ENCODE measurements at places on chromosomes 4 and X.

DNA sequence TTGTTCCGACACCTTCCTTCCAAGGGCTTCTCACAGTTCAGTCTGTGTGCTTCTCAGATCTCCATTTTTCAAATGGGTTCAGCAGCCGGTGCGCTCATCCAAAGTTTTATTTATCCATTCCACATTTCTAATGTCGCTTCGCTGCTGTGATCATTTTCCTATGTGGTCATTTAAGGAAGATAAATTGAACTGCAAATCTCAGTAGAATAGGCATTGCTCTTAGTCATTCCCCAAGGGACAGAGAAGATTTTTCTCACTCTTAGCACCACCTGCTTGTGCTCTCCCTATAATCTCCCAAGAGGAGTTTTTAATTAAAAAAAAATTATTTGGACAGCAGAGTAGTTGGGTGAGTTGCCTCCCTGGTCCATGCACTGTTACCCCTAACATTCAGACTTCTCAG, 278.9 kb upstream of the GATB start:
- no peak for DNase-seq

GRCh38 chr4:137621056-137621455, 88.8 kb upstream of the PCDH18 start:
- no peak for DNase-seq

DNA sequence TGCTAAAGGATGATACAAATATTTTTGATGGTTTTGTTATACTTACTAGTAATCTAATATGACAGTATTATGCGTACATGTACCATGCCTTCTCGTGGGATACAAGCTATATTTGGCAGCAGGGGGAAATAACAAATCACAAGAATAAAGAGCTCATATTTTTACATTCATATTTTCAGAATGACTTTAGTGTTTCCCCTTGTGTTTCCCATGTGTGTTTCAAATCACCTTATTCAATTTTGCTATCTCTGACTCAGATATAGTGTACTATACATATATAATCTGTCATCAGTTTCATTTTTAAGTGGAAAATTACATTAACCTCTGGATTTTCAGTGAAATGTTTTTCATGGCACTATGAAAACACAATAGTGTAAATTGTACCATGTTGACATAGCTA, 146.8 kb downstream of the RPA4 start:
- no peak for DNase-seq

GRCh38 chrX:49762175-49762720, 66.5 kb upstream of the PAGE1 start:
- no peak for DNase-seq

DNA sequence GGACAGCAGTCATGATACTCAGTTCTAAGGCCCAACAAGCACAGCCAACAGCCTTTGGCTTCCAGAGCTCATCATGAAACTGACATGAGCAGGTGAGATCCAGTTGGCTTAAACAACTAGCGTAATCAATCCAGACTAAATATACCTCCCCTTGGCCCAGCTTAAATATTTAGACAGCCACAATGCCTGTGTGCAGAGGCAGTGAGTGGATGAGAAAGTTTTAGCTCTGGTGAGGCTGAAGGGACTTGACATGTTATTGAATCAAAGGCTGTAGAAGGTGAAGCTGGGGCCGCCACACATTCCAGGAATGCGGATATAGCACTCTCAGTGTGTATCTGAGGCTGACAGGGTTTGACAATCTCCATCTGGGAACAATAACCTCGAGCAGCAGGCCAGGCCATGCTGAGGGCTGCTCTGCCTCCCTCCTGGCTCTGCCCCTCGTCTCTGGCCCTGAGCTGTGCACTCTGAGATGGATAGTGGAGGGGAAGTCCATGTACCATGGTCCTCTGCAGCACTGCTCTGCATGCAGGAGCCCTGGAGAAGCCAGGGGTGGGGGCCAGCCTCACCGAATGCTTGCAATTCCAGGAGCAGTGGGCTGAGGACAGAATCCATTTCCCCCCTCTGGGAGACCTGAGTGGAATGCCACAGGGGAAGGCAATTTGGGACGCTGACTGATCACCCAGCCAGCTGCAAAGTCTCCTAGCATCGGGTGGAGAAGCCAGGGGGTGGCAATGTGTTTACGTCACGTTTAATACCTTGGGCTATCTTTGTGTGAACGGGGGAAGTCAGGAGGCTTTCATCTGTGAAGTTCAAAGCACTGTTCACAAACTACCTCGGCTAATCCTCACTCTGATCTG, 37.3 kb upstream of the RASL11B start:
- DNase-seq = no peak

- DNase-seq = no peak
Measured at GRCh38 chr4:168662297-168662984, 165.6 kb downstream of the PALLD start.

- no peak for DNase-seq
Measured at GRCh38 chrX:112769034-112769433, 71.6 kb downstream of the AMOT start.

GRCh38 chr4:142574306-142574705, 271.8 kb downstream of the INPP4B start:
- DNase-seq = no peak

GRCh38 chr4:58809366-58809765, 1699.2 kb upstream of the IGFBP7 start:
- DNase-seq = no peak

DNA sequence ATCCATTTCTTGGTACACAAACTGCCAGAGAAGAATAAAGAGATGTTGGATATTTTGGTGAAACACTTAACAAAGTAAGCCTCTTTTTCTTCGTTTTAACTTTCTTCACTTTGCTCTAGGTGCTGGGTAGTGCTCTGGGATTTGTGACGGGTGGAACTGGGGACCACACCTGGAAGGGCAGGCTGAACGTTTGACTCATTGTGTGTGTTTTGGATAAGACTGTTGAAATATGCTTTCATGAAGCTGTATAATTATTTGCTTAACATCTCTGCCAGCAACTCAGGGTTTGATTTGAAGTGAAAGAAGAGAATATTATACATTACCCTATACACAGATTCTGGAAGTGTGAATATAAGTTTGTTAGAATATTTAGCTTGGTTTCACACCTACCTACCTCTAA, 233.2 kb downstream of the ARHGAP10 start:
- no peak for DNase-seq

- no peak for DNase-seq
Measured at GRCh38 chr4:79163981-79164490, 161.8 kb downstream of the NAA11 start.

DNA sequence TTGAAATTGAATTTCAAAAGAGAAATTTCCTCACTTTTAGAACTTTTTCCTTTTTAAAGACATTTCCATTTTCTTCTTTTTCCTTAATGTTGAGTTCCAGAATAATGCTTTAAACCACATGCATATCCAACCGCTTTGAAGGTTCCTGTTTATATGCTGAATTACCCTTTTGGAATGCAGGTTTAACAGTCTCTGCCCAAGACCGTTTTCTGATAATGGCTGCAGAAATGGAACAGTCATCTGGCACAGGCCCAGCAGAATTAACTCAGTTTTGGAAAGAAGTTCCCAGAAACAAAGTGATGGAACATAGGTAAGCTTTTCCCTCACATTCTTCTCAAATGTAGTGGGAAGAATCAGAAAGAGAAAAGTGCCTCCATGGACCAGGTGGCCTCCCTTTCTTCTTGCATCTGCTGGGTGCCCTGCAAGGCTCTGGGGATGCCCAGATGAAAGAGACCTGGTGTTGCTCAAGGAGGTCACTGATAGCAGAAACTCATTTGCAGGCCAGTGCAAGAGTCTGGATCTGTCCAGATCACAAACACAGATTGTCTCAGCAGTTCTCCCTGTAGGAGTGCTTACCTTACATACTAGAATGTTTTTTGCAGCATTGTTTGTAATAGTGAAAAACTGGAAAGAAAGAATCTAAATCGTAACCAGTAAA, 42.9 kb downstream of the MOSPD2 start:
- DNase-seq = no peak

- DNase-seq = no peak
Measured at GRCh38 chrX:30504309-30504708, 73.3 kb downstream of the TASL start.

- no peak for DNase-seq
Measured at GRCh38 chrX:132710656-132711155, 221.9 kb upstream of the MBNL3 start.

GRCh38 chr4:164748375-164748774, 5.6 kb upstream of the SMIM31 start:
- no peak for DNase-seq

DNA sequence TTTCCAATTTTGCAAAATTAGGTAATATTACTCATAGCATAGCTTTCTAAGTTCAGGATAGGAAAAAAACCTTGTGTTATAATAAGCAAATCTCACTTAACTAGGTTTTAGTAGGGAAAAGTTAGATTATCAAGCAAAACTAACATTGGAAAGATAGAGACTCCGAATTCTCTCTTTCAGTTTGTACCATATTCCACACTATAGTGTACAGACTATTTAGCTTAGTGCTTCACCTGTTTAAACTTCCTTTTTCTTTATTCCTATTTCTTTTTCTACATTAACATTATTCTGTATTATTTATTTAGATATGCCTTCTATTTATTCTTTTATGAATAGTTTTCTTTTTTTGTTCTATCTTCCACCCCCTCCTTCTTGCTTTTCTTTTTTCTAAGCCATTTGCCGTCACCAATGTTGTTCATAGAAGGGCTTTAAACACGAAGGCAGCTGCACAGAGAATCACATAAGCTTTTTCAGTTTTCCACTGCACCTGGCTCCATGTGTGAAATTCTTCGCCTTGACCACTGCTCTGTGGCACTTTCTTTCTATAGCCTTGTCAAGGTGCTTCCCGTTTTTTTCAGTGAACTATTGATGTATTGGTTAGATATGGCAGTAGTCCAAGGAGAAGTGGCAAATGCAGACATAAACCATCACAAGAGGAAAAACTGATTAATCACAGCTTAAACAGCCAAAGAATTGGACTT, 8.5 kb downstream of the PCDH10 start:
- no peak for DNase-seq

- no peak for DNase-seq
Measured at GRCh38 chr4:114161809-114162208, 182.4 kb upstream of the ARSJ start.

DNA sequence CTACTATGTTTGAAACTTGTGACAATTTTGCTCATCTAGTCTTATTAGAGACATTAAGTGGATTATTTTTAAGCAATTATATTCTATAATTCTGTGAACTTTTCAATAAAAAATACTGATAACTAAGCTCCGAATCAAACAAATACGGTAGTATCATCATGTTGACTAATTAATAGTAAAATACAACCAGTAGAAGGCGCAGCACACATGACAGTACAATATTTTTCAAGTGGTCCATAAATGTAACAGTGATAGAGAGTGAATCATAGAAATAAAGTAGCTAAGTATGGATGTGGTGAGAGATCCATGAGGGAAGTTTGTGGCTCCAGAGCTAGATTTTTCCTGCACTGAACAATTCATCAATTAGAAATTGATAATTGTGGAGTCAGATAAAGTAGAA, 666.2 kb downstream of the KCTD8 start:
- DNase-seq = no peak

- no peak for DNase-seq
Measured at GRCh38 chrX:114841051-114841450, 176.4 kb downstream of the IL13RA2 start.

- no peak for DNase-seq
Measured at GRCh38 chr4:67659065-67659464, 41.9 kb downstream of the UBA6 start.

GRCh38 chrX:153626863-153627674, 19.9 kb upstream of the DUSP9 start:
- DNase-seq = no peak

- DNase-seq = no peak
Measured at GRCh38 chrX:149760965-149761364, 12.9 kb upstream of the HSFX1 start.

- DNase-seq = no peak
Measured at GRCh38 chr4:151781026-151781425, 20.2 kb upstream of the GATB start.

GRCh38 chr4:152807294-152807829, 27.6 kb downstream of the ARFIP1 start:
- DNase-seq = no peak

GRCh38 chr4:123617791-123618190, 221.2 kb downstream of the SPRY1 start:
- DNase-seq = no peak

- DNase-seq = peak; percentile 1
Measured at GRCh38 chrX:78105944-78106650, 2.0 kb downstream of the PGK1 start.

- no peak for DNase-seq
Measured at GRCh38 chr4:182835006-182835740, 82.0 kb downstream of the DCTD start.

DNA sequence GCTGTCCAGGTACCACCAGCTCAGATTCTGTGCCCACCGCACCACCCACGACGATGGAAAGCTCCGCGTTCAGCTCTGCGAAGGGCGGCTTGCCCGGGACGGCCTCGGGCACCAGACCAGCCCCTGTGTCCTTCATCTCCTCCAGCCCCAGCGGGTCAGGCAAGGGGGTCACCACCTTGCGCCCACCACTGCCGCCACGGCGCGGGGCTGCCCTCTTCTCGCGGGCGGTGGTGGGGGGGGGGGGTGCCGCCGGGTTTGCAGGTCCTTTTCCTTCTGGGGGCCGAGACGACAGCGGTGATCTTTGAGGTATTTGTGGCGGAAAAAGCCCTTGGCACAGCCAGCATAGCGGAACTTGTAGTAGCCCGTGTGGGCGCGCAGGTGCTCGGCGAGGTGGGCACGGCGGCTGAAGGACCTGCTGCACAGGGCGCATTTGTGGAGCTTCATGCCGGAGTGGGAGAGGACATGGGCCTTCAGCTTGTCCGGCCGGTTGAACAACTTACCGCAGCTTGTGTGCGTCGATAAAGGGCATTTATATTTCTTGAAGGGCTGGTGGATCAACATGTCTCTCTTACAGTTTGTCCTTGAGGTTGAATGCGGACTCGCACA, 50.9 kb downstream of the CFAP299 start:
- DNase-seq = no peak

GRCh38 chr4:134078230-134078914, 123.2 kb downstream of the PABPC4L start:
- DNase-seq = no peak

- no peak for DNase-seq
Measured at GRCh38 chr4:90174621-90175023, 47.4 kb downstream of the CCSER1 start.

- DNase-seq = no peak
Measured at GRCh38 chrX:144722307-144722706, 525.0 kb upstream of the SPANXN1 start.

DNA sequence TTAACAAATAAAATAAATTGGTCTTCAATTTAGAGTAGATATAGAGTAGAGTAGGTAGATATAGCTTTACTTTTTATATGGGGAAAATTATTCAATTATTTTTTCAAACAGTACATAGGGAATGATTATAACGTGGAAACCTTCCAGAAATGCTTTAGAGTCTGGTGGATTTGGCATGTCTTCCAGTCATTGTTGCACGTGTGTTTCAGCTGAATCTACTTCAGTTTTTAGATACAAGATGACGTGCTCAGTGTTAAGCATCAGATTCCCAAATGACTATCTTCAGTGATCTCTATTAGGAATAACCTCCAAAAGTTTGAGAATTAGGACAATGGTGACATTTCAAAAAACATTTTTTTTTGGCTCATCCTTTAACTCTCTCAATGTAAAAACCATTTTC, 616.9 kb downstream of the ANKRD50 start:
- DNase-seq = no peak

GRCh38 chrX:151397741-151398070, 700 bp downstream of the VMA21 start:
- DNase-seq = no peak

Data from stimulated activated naive CD4-positive, alpha-beta T cell treated with Interleukin-2 at 50 U/mL for 16 hours (primary cell).